T-helper 22 cell (primary cell): ENCODE measurements at places on chromosomes 12 and 14.

DNA sequence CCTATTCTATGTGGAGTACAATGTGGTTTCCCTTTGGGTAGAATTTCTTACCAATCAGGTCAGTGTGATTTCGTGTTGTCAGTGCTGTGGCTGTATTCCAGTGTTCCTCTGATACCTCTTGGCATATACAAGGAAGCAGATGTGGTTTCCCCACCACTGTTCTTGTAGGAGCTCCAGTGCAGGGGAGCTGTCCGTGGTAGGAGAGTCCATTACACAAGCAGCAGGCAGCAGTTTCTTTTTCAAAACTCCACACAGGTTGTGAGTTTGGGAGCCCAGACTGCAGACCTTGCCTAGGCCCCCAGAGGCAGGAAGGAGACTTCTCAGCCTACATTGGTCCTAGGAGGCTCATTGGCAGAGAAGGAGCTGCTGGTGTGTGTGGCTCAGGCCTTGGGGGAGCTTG is 452.8 kb downstream of the AACS start:
- DNase-seq, result no peak

GRCh38 chr12:28374556-28374955 is 184.3 kb downstream of the CCDC91 start:
- no peak for DNase-seq

- no peak for DNase-seq
Measured at GRCh38 chr14:87468531-87468930, 524.5 kb downstream of the GALC start.

- no peak for DNase-seq
Measured at GRCh38 chr12:27650011-27650410, 46.2 kb upstream of the REP15 start.

GRCh38 chr12:132158677-132159554 is 14.7 kb downstream of the NOC4L start:
- no peak for DNase-seq

GRCh38 chr12:121957861-121958515 is 39.6 kb downstream of the CFAP251 start:
- no peak for DNase-seq

GRCh38 chr14:77902811-77903210 is 102.9 kb downstream of the ADCK1 start:
- no peak for DNase-seq

GRCh38 chr12:40988824-40989223 is 199.3 kb upstream of the PDZRN4 start:
- DNase-seq, result no peak

DNA sequence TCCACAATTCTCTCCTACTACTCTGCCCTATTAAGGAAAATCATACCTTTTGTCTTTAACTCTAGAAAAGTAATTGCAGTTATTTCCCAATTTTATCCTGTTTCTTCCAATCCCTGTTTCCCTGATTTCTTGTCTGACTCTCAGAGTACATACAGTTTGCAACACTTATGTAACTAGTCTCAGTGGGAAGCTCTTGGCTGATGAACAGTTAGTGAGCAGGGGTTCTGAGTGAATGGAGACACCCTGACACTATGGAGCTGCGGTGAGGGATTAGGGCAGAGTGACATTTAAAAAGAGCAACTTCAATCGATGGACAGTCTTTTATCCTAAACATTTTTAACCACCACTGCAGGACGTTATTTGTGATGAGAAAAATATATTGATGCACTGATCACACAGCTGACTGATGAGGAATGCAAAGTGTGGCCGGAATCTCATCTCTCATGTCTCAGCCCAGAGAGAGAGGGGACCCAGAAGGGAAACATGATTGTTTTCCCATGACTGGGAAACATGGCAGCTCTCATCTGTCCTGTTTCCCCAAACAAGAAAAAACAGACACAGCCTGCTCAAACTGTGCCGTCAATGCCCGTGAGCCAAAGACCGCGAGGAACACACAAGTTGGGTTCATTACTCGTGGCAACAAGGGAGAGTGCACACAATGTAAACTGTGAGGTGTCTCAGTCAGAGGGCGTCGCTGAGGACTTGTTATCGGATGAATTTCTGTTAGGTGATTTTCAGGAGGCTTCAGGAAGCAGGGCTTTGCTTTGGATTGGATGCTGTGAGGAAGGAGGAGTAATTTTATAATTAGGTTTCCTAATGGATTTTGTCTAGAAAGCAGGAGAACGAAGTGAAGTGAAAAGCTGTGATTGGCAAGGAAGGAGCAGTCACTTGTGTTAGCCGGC is 5.2 kb upstream of the SLC6A13 start:
- no peak for DNase-seq

DNA sequence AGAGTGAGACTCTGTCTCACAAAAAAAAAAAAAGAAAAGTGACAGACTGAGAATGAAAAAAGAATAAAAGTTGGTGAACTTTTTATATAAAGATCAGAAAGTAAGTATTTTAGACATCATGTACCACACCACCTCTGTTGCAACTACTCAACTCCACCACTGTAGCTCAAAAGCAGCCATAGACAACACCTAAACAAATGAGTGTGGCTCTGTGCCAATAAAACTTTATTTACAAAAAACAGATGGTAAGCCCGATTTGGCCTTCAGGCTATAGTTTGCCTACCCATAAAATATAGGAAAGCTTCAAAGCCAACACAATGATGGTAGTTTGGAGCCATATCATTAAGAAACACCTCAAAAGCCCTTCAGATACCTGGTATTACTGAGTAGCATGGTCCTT is 154.5 kb upstream of the FOXN3 start:
- DNase-seq, result no peak

DNA sequence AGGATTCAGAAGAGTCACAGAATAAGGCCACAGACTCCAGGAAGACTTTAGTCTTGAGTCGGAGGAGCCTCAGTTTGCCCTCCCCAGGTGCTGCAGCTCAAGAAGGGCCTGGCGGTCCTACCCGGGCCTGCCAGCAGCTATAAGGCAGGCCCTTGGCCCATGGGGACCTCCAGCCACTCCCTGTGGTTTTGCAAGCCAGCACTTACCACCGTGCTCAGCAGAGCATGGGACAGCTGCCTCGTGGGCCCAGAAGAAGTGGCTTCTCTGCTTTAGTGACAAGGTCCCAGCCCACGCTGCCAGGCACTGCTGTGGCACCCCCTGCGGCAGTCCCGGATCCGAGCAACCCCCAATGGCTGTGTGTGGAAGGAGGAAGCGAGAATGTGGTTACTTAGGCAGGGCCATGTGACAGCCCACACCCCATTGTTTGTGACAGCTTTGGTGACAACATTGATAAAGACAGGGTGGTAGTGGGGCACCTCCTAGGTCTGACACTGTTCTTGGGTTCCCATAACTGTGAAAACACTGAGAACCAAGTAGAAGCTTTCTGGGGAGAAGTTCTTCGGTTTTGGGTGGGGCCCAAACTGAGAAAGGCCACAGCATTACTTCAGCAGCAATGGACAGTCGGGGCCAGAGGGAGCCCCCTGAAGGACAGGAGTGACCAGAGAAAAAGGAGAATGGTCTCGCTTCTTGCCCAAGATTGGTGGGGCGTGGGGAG is at the start of gene SELPLG:
TSS of gene SELPLG (minus strand) at position 361 of the 715 bp plus-strand sequence. CDS start 9,587 bp downstream, outside the sequence.
- DNase-seq, result peak; percentile 84

- DNase-seq, result no peak
Measured at GRCh38 chr12:112936927-112937326, 1.3 kb upstream of the OAS3 start.

GRCh38 chr12:15526033-15526432 is 203.7 kb downstream of the PTPRO start:
- DNase-seq, result no peak

DNA sequence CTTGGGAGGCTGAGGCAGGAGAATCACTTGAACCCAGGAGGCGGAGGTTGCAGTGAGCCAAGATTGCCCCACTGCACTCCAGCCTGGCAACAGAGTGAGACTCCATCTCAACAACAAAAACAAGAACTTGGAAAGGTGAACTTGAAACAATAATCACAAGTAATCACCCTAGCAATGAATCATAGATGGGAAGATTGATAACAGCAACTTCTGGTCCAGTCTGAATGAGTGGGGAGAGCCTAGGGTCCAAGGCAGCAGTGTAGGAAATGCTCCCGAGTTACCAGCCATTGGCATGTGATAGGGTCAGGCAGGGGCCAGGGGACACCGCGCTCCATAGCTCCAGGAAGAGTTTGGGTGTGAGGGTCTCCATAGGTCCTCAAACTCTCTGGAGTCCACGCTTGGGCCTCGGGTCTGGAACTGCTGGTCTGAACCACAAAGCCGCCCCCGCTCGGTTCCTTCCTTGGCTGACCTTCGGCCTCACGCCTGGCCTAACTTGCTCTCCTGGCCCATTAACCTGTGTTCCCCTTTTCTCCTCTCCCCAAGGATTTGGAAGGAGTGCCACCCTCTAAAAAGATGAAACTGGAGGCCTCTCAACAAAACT is 19.9 kb upstream of the MLXIP start:
- DNase-seq, result no peak

DNA sequence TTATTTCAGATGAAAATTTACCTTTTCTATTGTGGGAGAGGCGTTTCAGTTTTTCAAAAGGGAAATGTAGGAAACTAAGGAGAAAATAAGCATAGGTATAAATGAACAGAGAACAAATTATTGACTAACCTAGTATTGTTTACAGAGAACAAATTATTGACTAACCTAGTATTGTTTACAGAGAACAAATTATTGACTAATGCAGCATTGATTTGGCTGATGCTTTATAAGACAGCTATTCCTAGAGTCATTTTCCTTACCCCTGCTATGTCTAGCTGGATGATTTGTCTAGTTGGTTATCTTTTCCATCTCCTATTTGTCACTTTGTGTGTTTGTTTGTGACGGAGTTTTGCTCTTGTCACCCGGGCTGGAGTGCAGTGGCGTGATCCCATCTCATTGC is 22.6 kb downstream of the TMPO start:
- DNase-seq, result no peak

GRCh38 chr12:121162985-121163384 is 30.3 kb downstream of the P2RX7 start:
- no peak for DNase-seq

GRCh38 chr14:106586098-106586704 is 1059.8 kb downstream of the TMEM121 start:
- DNase-seq, result peak; percentile 9

DNA sequence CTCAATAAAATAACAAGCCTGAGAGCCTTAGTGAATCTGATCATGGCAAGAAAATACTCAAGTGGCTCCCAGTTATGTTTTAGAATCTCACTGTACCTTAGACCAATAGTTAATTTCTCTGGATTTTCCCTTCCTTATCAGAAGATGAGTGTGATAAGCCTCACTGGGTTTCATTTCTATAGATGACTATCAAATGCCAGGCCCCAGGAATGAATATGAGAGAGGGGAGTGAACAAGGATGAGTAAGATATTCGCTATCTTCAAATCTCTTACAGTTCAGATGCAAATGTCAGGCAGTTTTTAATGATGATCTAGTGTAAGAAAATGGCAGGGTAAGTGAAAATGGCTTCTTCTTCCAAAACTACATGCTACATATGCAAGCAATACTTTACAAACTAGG is 26.1 kb upstream of the OR10P1 start:
- no peak for DNase-seq

DNA sequence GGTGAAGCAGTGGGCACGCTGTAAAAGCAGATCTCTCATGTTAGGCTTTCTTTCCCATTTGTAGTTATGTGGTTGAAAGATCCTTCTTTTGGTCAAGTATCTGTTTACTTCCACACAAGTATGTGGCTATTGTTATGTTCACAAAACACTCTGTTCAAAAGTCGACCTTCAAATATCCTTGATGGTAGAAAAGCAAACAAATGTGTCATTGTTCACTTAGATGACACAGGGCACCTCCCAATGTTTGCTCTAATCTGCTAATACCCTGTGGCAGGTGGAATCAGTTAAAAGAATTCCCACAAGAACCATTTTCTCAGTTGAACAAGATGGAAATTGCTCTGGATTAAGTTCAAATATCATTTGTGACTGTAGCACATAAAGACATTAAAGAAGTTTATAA is 43.6 kb upstream of the NAA30 start:
- DNase-seq, result no peak

DNA sequence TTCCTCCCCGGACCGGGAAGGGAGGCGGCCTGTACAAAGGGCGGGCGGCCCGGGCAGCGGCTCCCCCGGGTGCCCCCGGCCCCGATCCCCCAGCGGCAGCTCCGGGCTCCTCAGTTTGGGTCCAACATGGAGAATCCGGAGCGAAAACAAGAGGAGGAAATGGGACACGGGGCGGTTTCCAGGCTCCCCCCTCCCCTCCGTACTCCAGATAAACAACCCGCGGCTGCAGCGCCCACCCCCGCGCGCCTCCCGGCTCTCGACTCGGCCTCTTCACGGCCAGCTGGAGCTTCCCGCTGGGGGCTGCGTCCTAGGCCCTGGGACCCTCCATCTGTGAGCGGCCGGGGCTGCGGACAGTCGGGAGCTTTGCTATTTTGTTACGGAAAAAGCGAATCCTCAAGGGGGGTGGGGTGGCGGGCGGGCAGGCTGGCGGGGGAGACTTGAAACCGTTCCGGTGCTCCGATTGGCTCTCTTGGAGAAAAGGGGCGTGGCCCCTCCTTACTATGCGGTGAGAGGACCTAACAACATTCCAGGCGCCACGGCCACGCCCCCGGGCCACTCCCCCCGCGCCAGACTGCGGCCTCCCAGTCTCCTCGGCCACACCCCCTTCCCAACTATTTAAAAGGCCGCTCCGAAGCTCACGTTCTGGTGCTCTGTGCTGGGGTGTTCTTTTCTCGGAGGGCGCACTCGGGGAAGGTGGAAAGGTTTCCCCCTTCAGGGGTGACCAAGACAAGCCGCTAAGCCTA is at the start of gene CTDSP2:
TSS of gene CTDSP2 (minus strand) at position 153 of the 743 bp plus-strand sequence. CDS start 294 bp downstream, outside the sequence.
- peak; percentile 87 for DNase-seq

DNA sequence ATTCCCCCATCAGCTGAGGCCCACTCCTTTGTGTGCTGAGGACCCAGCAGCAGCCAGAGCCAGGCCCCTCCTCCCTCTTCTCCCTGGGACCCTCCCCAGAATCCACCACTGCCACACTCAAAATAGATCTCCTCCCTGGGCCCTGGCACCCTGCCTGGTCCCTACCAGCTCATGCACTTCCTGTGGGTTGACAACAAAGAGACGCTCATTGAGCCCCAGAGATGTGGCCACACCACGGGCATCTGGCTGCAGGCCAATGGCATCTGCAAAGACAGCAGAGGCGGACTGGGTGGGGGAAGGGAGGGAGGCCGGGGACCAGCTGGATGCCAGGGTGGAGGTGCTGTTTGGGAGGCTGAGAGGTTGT is 16.0 kb upstream of the ENDOU start:
- DNase-seq, result peak; percentile 64

GRCh38 chr14:65012353-65012752 is 25.7 kb downstream of the FNTB start:
- no peak for DNase-seq
